ENCODE measurements at places on chromosomes 16 and 17.
A peak's percentile ranks its signal among the peaks of the same experiment; 100 is the strongest.

DNA sequence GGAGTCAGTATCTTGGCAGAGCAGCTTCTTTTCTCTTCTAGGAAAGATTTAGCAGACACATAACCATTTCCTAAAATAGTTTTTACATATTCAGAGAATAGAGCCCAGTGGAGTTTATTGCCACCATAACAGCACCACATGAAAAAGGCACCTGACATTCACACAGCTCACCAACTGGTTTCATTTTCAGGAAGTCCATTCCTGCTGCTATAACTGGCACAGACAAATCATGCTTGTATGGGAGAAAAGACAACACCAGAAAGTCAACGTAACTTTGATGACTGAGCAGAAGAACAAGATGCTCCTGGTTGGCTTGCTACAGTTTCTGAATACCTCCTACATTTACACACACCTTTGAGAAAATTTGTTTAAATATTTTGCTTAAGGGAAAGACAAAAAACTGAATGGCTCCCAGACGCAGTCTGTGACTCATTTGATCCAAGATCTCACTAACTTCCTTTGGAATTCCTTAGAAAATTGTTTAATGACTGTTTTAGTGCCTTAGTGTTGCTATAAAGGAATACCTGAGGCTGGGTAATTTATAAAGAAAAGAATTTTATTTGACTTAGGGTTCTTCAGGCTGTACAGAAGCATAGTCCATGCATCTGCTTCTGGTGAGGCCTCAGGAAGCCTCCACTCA lies 1380.6 kb downstream of the CDH8 start:
- no peak for DNase-seq

DNA sequence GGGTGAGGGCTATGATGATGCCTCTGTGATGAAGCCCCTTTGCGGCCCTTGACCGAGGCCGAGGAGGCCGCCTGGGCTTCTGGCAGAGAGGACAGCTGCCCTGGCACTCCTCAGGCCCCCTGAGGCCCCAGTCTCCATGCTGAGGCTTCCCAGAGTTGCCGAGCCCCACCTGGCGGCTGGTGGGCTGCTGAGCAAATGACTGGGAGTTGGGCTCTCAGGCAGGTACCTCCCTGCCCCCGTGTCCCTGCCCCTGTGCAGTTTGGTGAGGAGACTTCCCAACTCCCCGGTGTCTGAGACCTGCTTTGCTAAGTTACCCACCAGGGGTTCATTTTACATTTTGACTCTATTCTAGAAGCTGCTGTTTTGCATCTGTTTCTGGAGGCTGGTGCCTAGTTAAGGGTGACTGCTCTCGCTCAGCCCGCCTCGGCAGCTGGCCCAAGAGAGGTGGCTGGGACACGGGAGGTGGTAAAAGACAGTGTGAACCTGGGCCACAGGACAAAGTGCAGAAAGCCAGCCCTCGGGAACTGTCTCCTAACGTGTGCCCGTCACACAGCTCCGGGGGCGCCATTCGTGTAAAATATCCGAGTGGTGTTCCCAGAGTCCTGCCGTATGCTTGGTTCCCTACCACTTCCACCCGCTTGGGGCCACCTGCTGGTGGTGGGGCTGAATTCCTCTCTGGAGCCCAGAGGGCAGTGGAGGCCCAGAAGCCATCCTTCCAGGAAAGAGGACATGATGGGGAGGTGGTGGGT lies 134.5 kb downstream of the RAB11FIP4 start:
- DNase-seq: no peak

- DNase-seq: no peak
These were observed 43.6 kb downstream of the TBC1D16 start for GRCh38 chr17:79991924-79992648.

DNA sequence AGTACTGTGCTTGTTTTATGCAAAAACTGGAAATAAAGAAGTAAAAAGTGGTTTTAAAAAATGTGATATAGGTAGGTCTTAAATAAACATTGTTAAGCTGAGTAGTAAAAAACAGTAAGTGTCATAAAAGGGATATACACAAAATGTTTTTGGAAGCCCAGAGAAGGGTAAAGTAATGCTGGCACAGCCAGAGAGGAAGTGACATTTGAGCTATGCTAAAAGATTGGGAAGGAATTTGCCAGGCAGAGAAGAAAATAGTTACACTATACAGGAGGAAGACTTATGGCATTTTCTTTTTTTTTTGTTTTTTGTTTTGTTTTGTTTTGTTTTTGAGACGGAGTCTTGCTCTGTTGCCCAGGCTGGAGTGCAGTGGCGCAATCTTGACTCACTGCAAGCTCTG lies 40.8 kb upstream of the TAOK1 start:
- no peak for DNase-seq

- DNase-seq: no peak
These were observed 26.9 kb upstream of the PPM1E start for GRCh38 chr17:58728798-58729197.

DNA sequence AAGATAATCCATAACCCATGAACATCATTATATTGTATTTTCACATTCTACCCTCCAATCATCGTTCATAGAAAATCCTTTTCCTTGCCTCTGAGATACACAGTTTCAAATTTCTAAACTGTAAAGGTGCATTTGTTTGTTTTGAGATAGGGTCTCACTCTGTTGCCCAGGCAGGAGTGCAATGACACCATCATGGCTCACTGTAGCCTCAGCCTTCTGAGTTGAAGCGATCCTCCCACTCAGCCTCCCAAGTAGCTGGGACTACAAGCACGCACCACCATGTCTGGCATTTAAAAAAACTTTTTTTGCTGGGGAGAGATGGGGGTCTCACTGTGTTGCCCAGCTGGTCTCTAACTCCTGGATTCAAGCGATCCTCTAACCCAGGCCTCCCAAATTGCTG lies 58.1 kb upstream of the TOB1 start:
- DNase-seq: no peak

DNA sequence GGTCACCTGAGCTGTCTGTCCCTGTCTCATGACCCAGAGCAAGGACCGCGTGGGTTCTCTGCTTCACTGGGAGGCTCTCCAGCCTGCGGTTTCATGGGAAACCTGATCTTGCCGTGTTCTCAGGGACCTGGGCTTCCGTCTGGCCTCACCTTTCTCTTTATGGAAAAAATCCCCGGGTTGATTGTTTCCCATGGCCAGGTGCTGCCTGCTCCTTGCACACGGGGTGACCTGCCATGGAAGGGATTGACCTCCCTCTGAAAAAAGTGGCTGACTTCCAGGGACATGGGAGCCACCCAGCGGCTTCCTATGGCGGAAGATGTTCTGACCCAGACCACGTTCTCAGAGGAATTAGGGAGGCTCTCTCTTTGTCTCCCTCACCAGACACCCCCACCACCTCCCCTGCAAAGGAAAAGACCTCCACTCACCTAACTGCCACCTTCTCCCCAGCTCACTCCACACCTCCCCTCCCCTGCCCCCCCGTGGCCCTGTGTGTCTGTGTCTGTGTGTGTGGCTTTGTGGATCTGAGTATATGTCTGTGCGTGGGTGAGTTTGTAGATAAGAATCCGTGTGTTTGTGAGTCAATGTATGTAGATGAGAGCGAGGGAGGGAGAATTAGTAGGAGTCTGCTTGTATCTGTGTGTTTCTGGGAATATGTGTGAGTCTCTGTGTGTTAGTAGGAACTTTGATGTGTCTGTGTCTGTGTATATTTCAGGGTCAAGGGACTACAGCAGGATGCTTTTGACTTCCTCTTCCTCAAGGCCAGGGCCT lies 154.6 kb downstream of the NTN1 start:
- DNase-seq: no peak

- DNase-seq: no peak
These were observed 115.1 kb upstream of the CCL2 start for GRCh38 chr17:34140006-34140405.

DNA sequence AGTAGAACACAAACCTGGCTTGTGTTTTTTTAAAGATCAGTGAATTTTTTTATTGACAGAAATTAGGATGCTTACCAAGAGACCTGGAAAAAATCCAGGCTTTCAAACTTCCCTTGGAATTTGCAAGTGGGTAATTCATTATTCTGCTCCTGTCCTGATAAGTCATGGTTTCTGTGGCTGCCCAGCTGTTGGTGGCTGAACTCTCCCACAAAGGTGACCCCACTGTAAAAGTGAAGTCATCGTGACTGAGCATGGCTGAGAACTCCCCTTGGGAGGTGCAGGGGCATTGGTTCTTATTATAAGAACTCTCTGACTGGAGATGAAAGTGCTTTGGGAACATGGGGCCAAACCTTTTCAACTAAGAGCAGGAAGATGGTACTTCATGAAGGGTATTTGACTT lies 46.6 kb upstream of the TANC2 start:
- no peak for DNase-seq

DNA sequence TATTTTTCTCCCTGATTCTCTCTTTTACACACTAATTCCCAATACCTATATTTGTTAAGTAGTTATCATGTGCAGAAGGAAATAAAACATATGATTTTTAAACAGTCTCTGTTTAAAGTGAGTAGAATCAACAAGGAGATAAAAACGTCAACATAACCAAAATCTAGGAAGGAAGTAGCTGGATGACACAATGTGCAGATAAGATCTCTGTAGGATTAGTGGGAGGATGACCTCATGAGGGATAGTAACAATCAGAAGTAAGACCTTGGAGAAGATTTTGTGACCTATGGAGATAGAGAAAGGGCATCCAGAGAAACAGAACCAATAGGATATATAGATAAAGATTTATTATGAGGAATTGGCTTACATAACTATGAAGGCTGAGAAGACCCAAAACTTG lies 262.6 kb upstream of the CDH11 start:
- DNase-seq: no peak

GRCh38 chr17:2828397-2829038 lies 32.3 kb downstream of the RAP1GAP2 start:
- peak; percentile 75 for DNase-seq

DNA sequence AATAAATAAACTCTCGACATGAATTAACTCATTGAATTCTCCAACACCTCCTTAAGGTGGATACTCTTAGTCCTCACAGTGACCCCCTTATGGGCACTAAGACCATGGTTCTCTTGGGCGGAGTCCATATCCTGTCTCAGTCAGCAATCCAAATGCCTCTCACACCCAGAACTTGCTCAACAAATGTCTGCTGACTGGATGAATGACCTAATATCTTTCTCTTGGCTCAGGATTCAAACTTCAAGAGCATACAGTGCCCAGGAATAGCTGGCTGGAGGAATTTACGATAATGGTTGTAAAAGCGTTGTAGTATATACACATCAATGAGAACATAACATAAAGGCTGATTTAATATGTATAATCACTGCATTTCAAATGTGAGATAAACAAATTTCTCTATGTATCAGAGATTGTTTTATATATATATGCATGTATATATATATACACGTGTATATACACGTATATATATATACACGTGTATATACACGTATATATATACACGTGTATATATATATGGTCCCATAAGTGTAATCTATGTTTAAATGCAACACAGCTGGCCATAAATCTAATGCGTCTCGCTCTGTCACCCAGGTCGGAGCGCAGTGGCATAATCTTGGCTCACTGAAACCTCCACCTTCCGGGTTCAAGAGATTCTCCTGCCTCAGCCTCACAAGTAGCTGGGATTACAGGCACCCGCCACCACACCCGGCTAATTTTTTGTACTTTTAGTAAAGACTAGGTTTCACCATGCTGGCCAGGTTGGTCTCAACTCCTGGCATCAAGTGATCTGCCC lies 6.5 kb upstream of the UBB start:
- DNase-seq: no peak

GRCh38 chr17:46865100-46865499 lies 13.7 kb downstream of the WNT9B start:
- DNase-seq: no peak

GRCh38 chr17:58252141-58252540 lies 13.8 kb downstream of the LPO start:
- DNase-seq: no peak

GRCh38 chr16:324451-325334 lies 27.8 kb downstream of the AXIN1 start:
- peak; percentile 81 for DNase-seq

DNA sequence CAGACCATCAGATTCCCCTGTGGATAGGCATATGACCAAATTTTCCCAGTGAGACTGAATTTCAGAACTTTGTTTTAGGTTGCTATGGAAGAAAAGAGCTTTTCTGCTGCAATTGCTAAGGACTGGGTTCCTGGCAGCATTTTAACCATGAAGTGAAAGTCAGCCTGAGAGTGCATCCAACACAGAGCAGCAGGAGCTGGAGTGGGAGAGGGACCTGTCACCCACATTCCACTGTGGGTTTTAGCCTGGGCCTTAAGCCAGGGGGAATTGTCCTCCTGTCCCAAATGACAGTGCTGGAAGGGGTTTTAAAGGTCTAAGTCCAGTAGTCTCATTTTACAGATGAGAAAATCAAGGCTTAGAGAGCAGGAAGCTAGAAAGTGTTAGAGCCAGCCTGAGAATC lies 203.5 kb upstream of the N4BP1 start:
- DNase-seq: no peak

DNA sequence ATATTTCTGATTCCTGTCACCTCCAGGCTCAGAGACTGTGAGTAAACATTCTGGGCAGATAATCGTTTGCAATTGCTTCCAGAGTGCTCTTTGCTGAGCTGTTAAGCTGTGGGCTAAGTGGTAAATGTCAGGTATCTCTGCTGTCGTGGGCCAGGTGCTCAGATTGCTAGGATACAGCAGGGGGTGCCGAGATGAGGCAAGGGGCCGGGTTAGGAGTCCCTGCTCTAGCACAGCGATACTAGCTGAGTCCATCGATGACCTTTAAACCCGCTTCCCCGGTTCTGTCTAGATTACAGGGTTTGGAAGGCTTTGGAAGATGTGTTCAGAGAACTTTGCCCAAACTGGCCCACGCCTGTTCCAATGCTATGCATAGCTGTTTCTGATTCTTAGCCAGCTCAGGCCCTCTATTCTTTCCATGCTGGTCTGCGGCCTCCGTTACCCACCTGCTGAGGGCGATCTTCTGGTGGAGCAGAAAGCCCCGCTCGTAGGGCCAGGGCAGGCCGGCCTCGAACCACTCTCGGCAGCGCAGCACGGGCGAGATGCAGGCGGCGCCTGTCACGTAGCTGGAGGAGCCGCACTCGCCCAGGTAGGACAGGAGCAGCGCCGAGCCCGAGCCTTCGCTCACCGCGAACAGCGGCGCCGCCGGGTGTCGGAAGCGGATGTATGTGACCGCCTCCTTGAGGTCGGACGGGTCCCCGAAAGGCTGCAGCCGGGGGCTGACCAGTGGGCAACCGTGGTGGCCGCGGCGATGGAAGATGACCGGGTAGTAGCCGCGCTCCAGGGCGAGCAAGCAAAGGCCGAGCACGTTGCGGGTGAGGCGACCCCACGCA lies 979 bp downstream of the ABHD15 start:
- DNase-seq: peak; percentile 54

DNA sequence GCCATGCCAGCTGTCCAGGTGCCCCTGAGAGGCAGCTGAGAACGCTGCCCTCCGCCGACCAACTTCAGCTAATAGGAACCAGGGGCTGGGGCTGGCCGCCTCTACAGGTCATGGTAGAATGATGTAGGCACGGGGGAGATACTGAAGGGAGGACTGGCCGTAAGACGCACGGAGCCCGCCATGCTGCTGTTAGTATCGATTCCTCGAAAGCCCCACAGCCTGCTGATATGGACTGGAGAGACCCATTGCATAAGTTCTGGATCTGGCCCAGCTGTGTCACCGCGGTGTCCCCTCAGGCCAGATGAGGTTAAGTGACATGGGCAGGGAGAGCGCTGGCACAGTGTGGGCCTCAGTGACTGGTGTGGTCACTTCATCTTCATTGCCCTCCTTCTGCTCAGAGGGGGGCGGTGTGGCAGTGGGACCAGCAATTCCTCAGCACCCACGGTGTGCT lies 75.6 kb downstream of the AMFR start:
- DNase-seq: no peak

Measured in CD4-positive, alpha-beta T cell treated with Interleukin-4 for 1 hour (primary cell).